Stimulated activated CD4-positive, alpha-beta T cell treated with anti-CD3 and anti-CD28 coated beads, Interleukin-1b, Interleukin-23, amount 100 ng/mL, for 4 hours (primary cell): ENCODE measurements at places on chromosomes 3 and 15.

DNA sequence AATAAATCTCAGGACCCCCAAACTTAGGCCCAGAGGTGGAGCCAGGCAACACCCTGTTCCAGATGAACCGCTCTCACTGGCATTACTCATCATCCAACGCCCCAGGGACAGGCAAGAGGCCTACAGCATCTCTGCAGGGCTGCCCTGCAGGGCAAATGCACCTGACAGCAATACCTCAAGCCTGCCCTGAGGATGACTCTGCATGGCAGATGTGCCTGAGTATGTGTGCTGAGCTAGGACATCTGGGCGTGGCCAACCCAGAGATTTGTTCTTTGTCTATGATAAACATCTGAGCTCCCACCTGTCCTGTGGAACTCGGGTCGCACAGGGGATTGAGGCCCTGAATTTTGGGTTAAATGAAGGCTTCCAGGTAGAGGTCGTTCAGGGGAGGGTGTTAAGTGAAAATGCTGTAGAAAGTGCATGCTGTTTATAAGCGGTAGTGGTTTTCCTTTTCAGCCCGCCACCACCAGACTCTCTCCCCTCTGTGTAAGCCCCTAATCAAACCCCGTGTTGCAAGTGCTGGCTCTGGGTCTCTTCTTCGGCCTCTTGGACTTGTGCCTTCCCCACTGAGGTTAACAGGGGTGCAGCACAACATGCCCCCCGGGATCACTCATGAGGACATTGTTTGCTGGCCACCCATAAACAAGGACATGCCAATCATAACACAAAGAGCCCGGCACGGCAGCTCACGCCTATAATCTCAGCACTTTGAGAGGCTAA lies 92.3 kb downstream of the ATP10A start:
- no peak for DNase-seq

- DNase-seq = no peak
Measured at GRCh38 chr15:96720656-96721055, 390.2 kb downstream of the NR2F2 start.

DNA sequence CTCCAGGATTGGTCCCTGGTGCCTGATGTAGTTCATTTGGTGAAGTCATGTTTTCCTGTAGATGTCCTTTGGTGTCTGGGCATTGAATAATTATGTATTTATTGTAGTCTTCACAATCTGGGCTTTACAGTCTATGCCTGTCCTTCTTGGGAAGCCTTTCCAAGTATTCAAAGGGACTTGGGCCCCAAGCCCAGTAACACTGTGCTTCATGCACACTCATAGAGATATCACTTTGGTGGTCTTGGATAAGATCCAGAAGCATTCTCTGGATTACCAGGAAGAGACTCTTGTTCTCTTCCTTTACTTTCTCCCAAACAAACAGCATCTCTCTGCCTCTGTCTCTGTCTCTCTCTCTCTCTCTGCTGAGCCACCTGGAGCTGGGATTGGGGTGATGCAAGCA lies 281.1 kb upstream of the GOLGA6L4 start:
- DNase-seq = no peak

DNA sequence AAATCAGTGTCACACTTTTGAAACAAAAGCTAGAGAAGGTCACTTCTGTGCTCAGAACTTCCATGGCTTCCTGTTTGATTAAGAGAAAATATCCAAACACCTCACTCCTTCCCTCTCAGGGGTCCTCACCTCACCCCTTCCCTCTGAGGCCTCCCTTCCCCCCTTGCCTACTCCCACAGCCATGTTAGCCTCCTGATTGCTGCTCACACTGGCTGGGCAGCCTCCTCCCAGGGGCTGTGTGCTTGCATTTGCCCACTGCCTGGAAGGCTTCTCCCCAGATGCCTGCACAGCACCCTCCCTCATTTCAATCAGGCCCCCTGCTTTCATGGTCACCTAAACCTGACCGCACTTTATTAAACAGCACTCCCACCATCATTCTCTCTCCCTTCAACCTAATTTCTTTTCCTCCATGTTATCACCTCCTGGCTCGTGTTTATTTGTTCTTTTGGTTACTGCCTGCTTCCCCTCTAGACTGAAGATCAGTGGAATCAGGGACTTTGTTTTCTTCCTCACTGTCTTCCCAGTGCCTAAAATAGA lies 10.4 kb downstream of the BOC start:
- DNase-seq = no peak

GRCh38 chr15:97597801-97598200 lies 362.7 kb upstream of the ARRDC4 start:
- DNase-seq = no peak

GRCh38 chr3:136546720-136547119 lies 205.5 kb downstream of the STAG1 start:
- no peak for DNase-seq

- DNase-seq = no peak
Measured at GRCh38 chr3:188881954-188882641, 289.7 kb upstream of the TPRG1 start.
